EL (cell line): ENCODE measurements at places on chromosomes 16 and 17.

DNA sequence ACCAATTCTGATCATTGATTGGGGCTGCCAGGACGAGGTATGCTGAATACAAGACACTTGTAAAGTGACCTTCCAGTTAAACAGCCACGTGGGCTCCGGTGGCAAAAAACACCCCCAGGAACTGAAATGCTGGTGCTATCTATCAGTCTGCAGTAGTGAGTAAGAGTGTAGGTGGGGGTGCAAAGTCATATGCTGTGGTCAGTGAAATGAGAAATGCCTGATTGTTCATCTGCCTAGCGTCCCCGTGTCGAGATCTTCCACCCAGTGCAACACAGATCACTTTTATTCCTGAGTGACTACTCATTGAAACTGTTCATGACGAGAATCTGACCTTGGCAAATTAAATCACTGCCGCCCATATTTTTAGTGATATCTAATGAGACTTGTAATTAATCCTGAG, 806.5 kb upstream of the GOT2 start:
- DNase-seq, result peak; percentile 8

- DNase-seq, result no peak
Measured at GRCh38 chr16:88713568-88714419, 7.5 kb downstream of the CTU2 start.

- peak; percentile 7 for DNase-seq
Measured at GRCh38 chr16:65740711-65741110, 618.8 kb upstream of the CDH11 start.

- peak; percentile 48 for DNase-seq
Measured at GRCh38 chr16:47461598-47462266, 601 bp downstream of the PHKB start.

- DNase-seq, result no peak
Measured at GRCh38 chr16:81483970-81484595, 39.5 kb downstream of the CMIP start.

DNA sequence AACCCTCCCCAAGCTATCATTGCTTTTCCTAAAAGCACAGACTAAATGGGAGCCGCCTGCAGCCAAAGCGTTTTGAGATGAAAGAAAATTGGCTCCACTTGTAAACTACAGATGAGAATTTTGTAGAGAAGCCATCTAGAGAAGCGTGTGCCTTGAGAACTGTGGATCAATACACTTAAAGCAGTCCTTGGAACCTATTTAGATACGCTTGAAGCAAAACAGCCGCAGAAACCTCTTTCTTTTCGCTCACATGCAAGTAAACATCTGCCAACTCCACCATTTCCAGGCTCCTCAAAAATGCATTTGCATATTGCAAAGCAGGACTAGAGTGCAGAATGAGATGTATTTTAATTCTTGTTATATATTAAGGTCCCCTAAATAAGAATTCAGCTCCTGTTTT, 13.1 kb downstream of the KIAA0513 start:
- no peak for DNase-seq

- DNase-seq, result no peak
Measured at GRCh38 chr17:42225646-42226045, 31.4 kb upstream of the GHDC start.

- no peak for DNase-seq
Measured at GRCh38 chr16:89139907-89140361, 31.6 kb upstream of the CDH15 start.

- no peak for DNase-seq
Measured at GRCh38 chr17:47470836-47471235, 60.1 kb upstream of the NPEPPS start.

DNA sequence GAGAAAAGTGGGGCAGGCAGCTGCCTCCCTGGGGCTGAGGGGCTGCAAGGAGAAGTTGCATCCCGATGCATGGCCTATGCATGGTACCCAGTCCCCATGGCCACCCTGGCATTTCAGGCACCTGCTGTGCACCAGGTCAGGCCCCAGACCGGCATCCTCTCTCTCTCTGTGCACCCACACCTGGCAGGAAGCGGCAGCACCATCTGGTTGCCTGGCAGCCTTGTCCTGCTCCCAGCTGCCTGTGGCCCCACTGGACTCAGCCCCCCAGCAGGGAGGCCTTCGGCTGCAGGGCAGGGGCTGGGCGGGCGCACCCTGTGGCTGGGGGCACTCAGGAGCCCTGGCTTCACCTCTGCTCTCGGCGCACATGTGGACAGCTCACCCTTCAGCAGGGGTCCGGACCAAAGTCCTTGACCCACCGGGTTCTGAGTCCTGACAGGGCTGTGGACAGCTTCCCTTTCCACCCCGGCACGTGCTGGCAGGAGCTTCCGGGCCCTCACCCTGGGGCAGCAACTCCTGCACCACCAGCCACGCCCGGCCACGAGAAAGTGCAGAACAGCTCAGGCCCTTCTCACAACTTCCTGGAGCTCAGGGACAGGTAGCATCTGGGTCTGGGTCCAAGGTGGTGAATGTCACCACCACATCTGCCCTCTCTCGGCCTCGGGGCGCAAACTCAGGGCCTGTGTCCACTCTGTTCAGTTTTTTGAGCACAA, 36.7 kb downstream of the CTU2 start:
- no peak for DNase-seq

GRCh38 chr17:5950878-5951277, 119.3 kb upstream of the WSCD1 start:
- DNase-seq, result no peak

DNA sequence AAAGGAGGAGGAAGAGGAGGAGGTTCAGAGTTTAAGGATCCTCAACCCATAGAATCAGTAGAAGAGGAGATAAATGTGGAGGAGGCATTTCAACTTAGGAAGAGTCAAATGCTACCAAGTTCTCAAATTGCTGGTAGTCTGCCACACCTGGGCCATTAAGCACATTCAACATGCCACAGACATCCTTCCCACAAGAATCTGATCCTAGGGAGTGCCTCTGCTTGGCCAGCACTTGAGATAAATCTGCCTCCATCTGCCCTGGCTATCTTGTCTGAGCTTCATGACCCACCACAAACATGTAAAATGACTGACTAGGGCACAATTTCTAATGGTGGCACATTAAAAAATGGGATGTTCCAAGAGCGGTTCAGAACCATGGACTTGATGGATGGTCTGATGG, 37.3 kb upstream of the AXIN2 start:
- no peak for DNase-seq
